ENCODE measurements at places on chromosomes 12 and 14.

DNA sequence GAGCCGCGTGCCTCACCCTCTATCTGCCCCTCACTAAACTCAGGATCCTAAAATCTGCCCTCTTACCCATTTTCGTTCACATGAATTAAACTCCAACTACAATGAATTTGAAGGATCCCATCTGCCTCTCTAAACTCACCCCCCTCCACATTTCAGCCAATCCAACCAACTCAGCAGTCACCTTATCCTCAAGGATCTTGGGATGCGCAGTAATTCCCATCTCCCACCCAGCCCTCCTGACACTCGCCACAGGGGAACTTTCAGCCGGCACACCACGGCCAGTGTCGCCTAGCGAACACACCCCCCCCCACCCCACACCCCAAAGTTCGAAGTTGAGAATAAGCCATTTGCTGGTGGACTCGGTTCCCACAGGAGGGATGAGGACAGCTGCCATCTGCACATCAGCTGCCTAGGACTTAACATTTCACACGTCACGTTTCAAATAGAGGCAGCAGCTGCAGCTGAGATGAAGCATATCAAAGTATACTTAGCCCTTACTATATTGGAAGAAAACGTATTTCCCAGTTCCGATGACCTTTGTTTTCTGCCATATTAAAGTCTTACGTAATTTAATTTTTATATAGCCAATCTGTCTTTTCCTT is 8.7 kb upstream of the SELPLG start:
- DNase-seq: no peak

GRCh38 chr12:65934480-65935115 is 110.3 kb downstream of the HMGA2 start:
- no peak for DNase-seq

- DNase-seq: no peak
These were observed 296.3 kb upstream of the ATXN7L3B start for GRCh38 chr12:74241341-74241740.

DNA sequence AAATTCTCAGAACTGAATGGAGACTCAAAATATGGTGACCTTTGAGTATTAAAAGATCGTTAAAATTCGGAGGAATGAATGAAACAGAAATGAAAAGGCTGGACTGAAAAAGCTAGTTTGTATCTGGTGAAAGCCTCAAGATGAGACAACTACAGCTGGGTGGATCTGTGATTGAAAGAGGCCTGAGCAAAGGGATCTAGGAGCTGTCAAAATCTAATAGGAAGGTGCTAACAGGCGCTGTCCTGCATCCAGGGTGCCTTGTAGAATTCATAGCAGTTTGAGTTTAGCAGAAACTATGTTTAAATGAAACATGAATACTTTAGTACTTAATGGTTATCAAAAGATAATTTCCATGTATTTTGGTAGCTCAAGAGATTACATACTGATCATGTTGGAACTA is 2.3 kb downstream of the YY1 start:
- DNase-seq: no peak

DNA sequence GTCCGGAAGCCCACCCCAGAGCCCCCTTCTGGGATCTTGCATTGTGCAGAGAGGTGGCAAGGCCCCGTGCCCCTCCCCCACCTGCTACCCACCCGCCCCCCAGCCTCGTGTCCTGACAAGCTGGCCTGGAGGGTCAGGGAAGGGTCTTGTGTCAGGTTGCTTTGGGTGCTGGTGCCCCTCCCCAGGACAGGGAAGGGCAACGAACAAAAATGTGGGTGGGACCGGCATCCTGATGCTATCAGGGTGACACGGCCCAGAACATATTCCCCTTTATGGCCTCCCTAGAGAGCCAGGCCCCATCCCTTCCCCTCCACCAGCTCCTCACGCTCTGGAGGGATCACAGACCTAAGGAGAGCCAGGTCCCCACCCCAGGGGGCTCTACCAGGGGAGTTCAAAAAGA is 38.7 kb upstream of the TMEM179 start:
- no peak for DNase-seq

GRCh38 chr14:92105073-92105892 is 1.1 kb downstream of the ATXN3 start:
- no peak for DNase-seq

DNA sequence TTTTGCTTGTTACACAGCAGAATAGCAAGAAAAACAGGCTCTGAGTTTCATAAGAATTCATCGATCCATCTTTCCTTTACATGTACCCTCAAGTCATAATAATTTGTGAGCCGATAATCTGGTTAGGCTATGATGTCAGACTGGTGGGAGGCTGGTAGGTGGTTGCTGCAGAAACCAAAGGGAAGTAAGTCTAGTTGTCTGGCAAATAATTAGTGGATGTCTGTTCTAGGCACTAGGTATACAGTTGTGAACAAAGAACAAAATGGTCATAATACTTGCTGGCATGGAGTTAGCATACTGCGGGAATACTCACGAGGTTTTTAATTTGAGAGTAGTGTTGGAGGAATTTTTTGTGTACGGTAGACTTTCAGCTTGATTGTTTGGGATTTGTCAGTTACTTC is 8.8 kb downstream of the SUSD6 start:
- DNase-seq: no peak

- no peak for DNase-seq
These were observed 329.0 kb downstream of the C12orf75 start for GRCh38 chr12:105659355-105660075.

DNA sequence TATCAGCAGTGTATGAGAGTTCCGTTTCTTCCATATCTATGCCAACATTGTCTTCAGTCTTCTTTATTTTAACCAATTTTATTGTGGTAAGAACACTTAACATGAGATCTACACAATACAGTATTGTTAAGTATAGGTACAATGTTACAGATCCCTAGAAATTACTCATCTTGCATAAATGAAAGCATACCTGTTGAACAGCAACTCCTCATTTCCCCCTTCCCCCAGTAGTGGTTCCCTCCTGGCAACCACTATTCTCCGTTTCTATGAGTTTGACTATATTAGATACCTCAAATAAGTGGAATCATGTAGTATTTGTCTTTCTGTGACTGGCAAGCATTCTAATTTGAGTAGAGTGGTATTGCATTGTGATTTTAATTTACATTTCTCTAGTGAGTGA is 150.5 kb downstream of the CRADD start:
- DNase-seq: no peak

DNA sequence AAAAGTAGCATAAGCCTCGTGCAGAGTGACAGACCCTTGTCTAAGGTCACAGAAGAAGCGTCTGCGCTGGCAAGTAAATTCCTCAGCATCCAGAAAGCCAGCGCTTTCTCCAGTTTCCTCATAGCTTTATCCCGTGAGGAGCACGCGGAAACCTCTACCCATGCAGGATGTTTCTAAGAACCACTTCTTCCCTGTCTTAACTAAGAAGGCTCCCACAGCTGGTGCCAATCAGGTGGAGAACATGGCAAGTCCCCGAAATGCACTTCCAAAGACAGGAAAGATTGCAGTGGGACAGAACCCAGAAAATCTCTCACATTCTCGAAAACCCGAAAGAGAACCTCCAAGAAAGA is 968 bp upstream of the ARID4A start:
- DNase-seq: no peak

- DNase-seq: no peak
These were observed 15.2 kb downstream of the RPH3A start for GRCh38 chr12:112806721-112807120.

DNA sequence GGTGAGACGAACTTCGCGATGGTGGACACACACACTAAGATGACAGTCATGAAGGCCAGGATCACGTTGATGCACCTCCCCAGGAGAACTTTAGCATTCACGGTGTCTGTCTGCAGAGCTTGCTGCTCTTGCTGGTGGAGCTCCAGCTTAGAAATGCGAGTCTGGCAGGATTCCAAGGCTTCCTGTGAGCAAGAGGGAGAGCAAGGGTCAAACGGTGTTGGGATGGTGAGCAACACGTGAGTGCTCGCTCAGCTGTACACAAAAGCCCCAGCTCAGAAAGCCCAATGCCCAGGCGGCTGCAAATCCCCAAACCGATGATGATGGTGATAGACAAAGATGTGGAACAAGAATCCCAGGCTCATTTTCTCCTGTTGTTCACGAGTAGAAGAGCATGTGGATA is 78.8 kb downstream of the TMCC3 start:
- no peak for DNase-seq

DNA sequence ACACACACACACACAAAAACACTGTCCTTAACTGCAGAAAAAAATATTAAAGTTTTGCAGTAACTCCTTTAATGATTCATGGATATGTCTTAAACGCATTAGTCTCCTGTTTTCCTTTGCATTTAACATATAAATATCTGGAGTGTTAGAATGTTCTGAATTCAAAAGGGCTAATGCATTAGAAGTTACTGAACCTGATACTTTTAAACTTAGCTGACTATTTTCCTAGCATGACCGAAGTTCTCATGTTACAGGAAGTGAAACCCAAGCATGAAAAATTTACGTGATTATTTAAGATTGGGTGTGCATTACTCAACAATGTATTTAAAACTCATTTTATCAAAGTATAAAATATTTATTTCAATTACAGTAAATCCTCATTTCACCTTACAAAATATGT is 791.2 kb downstream of the FLRT2 start:
- no peak for DNase-seq

GRCh38 chr14:58864751-58865513 is 227.2 kb downstream of the DACT1 start:
- no peak for DNase-seq

GRCh38 chr12:49451468-49452259 is 84.4 kb downstream of the SPATS2 start:
- DNase-seq: no peak

DNA sequence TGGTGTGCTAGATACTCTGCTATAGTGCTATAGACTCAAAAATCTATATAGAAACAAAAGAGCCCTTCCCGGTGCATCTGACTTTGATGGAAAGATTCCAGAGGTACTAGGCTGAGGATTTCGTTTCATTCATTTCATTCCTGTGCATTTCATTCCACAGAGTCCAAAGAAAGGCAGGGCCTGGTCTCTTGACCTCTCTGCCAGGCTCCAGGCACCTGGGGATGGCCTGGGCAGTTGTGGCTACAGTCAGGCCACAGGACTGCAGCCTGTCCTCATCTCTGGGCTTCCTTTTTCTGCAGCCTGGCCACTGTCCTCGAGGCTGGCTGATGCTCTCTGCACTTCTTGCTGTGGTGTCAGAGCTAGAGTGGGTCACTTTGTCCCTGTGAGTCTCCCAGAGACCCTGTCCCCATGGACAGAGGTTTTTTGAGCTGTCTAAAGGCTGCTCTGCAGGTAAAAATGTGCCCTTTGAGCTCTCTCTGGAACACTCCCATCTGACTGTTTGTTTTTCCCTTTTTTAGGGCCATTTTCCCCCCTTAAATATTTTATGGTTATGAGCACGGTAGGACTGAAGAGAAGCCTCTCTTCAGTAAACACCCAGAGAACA is 3.2 kb upstream of the VDR start:
- no peak for DNase-seq

DNA sequence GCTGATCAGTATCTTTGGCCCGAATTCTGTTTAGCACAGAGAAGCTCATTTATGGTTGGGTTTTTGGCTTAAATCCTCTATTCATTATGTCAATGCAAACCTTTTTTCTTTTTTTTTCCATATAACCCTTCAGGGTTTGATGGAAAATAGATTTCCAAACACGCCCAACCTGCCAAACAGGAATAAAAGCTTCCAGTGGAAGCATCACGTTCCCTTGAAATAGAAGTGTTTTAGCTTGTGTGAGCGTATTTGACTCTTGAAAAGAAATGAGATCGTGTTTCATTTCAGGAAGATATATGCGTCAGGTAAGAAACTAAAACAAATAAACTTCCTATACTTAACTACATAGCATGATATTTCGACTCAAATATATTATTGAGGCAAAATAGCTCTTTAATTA is at the start of gene PIK3C2G:
Gene PIK3C2G (plus strand): TSS at position 246 of the 400 bp plus-strand sequence. CDS start 20,564 bp downstream, outside the sequence.
- DNase-seq: no peak

DNA sequence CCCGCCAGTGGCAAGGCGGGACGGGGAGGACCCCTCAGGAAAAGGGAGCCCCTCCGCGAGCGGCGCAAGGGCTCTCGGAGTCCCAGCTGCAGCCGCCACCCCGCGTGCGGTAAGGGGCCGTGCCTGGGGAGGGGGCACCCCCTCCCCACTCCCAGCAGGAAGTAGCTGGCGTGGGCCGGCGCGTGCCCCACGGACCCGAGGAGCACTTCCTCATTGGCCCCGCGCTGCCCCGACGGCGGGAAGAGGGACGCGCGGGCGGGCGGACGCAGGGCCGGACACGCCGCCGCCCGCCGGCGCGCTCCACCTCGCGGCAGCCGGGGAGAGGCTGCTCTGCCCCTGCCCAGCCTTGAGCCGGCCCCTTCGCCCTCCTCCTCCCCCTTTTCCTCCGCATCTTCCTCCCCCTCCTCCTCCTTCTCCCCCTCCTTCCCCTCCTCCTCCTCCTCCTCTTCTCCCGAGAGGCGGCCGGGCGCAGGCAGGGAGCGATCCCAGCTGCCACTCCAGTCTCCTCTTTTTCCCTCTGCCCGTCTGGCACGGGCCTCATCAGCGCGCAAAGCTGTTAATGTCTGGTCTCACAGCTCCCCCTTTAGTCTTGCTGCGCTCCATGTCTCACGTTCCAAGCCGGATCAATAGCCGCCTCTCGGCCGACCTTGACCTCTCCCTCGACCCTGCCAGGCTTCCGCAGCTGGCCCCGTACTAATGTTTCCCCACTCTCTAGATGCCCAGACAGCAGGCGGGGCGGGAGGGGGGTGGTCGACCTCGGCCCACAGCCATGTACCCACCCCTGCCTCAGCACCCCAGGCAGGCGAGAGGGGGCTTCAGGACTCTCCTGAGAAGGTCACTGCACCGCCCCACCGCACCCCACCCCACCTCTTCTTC is 2.6 kb upstream of the BCL11B start:
- DNase-seq: no peak

DNA sequence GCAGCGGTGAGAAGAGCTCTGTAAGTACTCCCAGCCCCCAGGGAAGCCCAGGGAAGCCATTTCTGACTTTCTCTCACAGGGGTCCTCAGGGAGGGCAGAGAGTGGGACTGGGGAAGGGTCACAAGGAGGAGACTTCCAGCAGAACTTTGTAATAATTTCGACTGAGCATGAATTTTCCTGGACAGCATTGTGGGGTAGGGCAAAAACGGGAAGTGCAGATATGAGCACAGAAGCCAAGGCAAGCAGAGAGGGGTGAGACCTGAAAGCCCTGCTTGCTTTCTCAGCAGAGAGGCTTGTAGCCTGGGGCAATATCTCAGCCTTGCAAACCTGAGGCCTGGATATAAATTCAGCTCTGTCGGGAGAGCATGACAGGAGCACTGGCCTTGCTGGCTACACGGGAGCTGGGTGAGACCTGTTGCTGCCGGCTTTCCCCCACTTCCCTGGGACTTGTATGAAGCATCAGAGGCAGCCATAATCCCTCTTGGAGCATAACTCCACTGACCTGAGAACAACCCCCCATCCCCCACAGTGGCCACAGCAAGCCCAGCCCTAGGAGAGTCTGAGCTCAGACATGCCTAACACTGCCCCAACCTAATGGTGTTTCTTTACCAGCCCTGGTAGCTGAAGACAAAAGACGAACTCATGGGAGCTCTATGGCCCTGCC is 9.8 kb upstream of the IQSEC3 start:
- no peak for DNase-seq
